NCI-H2171 (cell line): ENCODE measurements at places on chromosomes 5 and 9.
A peak's percentile ranks its signal among the peaks of the same experiment; 100 is the strongest.

GRCh38 chr9:126704892-126705766 is 91.4 kb downstream of the LMX1B start:
- DNase-seq: peak; percentile 59

GRCh38 chr9:137731216-137731946 is 112.6 kb downstream of the EHMT1 start:
- no peak for DNase-seq

- DNase-seq: no peak
Measured at GRCh38 chr5:68134033-68134668, 81.4 kb upstream of the PIK3R1 start.

DNA sequence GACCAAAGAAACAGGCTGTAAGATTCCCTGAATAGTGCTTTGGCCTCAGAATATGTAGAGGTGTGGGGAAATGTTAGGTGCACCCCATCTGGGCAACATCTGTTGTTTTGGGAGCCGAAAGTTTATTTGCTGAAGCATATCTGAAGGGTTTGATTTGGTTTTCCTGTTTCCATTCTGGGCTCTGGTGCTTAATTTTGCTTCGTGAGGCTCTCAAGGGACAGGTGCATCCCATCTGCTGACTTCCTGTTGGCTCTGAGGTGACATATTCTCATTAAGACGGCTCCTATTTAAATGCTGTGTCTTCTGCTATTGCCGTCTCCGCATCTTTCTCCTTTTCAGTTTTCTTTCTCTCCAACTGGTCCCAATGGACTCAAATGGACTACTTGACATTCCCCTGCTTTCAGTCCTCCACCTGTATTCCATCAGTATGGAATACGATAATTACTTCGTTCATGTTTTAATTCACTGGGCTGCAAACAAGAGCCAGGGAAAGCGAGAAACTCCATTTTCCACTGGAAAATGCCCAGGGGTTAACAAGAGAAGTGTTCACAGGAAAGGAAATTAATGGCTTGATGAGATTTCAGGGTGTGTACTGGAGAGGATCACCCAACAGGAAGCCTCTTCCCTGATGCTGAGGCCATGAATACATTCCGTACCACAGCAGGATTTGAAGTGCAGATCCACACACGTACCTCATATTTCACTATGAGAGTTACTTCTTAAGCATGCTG is 104.0 kb downstream of the MTX3 start:
- DNase-seq: peak; percentile 54

DNA sequence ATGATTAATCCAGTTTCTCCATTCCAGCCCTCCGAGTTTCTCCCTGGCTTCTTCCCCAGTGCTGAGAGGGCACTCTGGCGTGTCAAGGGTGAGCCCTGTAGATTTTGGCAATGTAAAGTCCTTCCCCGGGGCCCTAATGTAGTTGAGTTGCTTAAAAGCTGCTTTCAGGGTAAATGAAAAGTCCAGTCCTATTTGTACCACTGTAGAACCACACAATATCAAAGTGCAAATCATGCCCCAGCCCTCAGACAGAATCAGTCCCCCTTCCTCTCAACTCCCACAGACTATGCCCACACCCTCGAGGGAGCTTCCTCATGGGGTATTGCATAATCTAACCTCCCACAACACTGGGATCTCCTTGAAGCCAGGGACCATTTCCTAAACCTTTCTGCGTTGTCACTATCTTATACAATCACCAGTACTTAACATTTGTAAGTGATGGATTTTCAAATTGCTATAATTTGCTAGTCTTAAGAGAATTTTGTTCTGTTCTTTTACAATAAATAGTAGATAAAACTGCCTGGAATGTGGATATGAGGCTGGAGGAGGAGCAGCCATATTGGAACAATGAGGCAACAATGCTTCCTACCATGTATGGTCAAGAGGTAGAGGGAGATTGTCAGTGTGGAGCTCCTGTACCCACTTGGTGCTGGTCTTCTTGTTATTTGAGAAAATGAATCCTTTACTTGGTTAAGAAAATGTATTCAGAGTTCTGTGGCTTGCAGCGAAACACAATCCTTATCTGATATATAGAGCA is 34.4 kb downstream of the ZNF366 start:
- no peak for DNase-seq

DNA sequence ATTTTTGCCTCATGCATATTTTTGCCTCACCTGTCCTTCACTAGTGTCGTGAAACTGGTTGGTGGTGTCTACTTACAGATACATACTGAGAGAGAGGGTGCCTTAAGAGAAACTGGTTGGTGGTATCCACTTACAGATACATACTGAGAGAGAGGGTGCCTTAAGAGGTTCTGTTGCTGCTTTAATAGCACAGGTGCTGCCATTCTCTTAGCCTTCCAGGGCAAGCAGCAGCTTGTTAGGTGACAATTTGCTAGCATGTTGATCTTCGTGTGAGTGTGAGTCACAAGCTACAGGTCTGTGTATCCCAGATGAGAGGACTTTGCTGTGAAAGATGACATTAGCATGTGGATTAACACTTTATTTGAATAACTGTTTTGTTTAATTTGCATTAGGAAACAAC is 1.4 kb downstream of the PTTG1 start:
- peak; percentile 19 for DNase-seq

- DNase-seq: no peak
Measured at GRCh38 chr9:90547896-90548295, 94.7 kb downstream of the DIRAS2 start.

GRCh38 chr5:30401479-30402058 is 791.9 kb upstream of the CDH6 start:
- peak; percentile 2 for DNase-seq

- no peak for DNase-seq
Measured at GRCh38 chr5:81719743-81720345, 31.1 kb downstream of the SSBP2 start.

- DNase-seq: no peak
Measured at GRCh38 chr5:93322974-93323860, 257.8 kb downstream of the NR2F1-AS1 start.

- no peak for DNase-seq
Measured at GRCh38 chr5:59555596-59555995, 337.9 kb downstream of the PDE4D start.

- no peak for DNase-seq
Measured at GRCh38 chr9:126521976-126522590, 91.6 kb upstream of the LMX1B start.

- DNase-seq: no peak
Measured at GRCh38 chr5:174837919-174838902, 113.8 kb downstream of the MSX2 start.

GRCh38 chr9:113592876-113593575 is 129.5 kb downstream of the RGS3 start:
- no peak for DNase-seq

- DNase-seq: no peak
Measured at GRCh38 chr5:53261245-53261644, 151.7 kb upstream of the MOCS2 start.

DNA sequence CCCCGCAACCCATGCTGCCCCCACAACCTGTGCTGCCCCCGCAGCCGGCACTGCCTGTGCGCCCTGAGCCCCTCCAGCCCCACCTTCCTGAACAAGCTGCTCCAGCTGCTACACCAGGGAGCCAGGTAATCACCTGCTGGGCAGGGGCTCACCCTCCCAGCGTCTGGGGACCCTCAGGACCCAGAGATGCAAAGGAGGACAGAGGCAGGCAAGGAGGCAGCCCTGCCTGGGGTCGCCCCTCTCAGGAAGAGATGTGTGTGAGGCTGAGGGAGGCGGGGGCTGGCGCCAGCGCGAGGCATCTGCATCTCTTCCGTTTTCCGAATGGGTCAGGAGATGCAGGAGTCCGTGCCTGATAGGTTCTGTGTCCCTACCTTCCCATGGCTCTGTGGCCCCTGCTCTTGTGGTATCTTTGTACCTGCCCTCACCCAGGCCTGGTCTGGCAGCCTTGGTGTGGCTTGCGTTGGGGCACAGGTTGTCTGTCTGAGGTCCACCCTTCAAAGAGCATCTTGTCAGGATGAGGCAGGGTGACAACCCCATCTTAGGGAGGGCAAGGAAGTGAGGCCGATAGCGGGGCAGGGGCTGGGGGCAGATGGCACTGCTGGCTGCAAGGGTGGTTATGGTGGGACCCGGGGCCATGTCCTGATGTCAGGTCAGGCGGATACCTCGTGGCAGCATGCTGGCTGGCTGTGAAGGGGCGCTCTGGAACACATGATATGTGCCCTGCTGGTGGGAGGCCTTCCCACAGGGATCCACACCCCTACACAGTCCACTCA is 75.7 kb downstream of the WNK2 start:
- no peak for DNase-seq

- no peak for DNase-seq
Measured at GRCh38 chr5:6525422-6525821, 76.8 kb downstream of the UBE2QL1 start.

- DNase-seq: no peak
Measured at GRCh38 chr5:158840193-158840592, 259.5 kb downstream of the EBF1 start.

- no peak for DNase-seq
Measured at GRCh38 chr9:129648092-129648763, 6.3 kb upstream of the ASB6 start.

DNA sequence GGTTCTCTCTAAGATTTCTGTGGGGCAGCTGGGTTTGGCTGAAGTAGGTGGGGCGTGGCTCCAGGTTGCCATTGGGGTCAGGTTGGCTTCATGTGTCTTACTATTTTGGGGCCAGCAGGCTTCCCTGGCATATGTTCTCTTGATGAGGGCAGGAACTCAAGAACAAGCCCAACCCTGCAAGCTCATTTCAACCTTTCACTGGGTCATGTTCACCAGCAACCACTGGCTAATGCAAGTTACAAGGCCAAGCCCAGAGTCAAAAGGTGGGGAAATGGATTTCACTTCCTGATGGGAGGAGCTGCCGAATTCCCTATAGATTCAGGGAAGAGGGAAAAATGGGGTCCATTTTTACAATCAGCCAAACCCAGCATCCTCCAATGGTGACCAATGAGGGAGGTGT is 34.0 kb upstream of the HAND1 start:
- no peak for DNase-seq

DNA sequence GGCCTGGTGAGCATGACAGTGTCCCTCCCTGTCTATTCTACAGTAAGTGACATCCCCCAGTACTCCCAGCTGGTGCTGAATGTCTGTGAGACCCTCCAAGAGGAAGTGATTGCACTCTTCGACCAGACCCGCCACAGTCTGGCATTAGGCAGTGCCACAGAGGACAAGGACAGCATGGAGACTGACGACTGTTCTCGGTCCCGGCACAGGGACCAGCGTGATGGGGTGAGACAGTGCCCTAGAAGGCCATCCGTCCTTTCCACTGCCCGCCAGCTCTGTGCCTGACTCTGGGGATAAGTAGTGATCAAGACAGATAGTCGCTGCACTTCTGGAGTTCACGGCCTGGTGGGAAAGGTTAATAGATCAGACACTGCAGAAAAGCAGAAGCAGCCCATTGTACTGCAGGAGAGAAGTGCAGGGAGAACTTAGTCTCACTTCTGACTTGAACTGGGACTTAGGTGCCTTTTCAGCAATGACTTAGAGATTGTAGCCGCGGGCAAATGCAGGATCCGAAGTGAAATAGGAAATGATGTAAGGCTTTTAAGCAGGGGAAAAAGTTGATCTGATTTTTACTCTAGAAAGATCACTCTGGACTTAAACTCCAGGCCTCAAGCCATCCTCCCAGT is 28.4 kb downstream of the SH3GLB2 start:
- no peak for DNase-seq

DNA sequence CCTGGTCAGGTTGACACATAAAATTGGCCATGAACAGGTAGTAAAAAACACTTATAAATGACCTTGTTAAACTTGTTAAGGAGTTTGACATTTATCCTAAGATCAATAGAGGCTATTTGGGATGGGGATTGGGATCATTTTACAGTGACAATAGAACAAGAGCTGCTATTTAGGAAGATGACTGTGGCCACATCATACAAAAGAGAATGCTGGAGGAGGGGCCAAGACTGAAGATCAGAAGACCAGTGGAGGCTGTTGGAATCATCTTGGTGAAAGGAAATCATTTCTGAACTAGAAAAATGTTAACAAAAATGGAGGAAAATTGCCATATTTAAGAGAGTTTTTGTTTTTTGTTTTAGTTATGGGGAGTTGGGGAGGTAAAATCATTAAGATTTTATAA is 304.8 kb upstream of the TLE4 start:
- DNase-seq: no peak

GRCh38 chr5:51810592-51810991 is 427.3 kb downstream of the ISL1 start:
- no peak for DNase-seq

- no peak for DNase-seq
Measured at GRCh38 chr9:126320158-126320922, 6.3 kb upstream of the MVB12B start.

DNA sequence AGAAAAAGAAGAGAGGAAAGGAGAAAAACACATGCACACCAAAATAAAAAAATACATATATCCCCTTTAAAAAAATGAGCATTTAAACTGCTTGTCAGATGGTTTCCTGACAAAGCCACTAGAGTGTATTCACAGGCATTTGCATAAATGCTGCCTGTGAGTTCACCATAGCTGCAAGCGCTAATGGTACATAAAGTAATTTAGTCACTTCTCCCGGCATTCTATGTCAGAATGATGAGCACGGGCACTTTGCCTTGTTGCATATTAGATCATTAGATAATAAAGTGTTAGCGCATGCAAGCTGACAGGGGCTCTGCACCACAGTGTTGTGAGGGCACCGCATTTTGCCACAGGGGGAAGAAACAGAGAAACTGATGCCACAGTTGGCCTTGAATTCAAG is 280.6 kb downstream of the EBF1 start:
- no peak for DNase-seq

- DNase-seq: no peak
Measured at GRCh38 chr5:115549154-115549553, 4.6 kb upstream of the FEM1C start.

DNA sequence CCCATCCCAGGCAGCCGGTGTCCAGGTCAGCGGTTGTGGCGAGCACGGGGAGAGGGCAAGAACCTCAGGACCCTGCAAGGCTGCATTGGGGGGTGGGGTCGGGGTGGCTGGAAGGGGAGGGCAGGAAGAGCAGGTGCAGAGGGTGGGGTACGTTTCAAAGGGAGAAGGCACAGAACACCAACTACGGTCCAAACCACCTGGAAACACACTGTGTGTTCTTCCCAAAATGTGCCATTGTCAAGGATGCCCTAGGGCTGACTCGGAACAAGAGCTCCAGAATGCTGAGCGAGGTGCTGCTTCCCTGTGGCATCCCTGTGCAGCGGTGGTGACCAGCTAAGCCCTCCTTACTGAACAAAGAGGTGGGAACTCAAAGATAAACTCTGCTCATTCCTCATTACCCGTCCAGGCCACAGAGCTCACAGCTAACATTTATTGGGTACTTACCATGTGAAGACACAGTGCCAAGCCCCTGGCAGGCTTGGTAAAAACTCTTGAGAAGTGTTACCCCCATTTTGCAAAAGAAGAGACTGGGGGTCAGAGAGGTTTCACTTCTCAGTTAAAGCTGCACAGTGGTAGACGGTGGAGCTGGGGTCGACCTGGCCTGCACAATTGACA is 153.8 kb downstream of the COL23A1 start:
- DNase-seq: no peak

DNA sequence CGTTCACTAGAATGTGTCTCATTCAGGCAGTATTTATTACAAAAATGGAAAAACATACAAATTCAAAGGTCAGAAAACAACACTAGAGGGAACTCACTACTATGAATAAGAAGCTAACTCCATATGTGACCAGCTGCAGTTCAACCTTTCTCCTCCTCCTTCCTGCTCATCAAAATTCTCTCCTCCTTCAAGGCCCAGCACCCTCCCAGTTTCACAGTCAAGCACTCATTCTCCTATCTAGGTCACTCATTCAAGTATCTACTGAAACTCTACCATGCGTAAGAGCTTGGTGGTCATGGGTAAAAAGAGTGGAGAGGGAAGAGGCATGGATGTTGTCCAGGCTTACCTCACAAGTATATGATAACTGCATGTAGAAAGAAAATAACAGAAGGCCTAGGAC is 27.7 kb downstream of the ECPAS start:
- DNase-seq: no peak
